ENCODE measurements at places on chromosomes 2 and 18. TPM values are rescaled to one million over a fixed set of nuclear protein-coding genes. Genes with fewer than 3 reads are reported as not detected.

- no peak for DNase-seq
These were observed 1.4 kb upstream of the SLC20A1 start for GRCh38 chr2:112644155-112644932.

- no peak for DNase-seq
These were observed 106.2 kb downstream of the HDAC4 start for GRCh38 chr2:239294571-239295054.

DNA sequence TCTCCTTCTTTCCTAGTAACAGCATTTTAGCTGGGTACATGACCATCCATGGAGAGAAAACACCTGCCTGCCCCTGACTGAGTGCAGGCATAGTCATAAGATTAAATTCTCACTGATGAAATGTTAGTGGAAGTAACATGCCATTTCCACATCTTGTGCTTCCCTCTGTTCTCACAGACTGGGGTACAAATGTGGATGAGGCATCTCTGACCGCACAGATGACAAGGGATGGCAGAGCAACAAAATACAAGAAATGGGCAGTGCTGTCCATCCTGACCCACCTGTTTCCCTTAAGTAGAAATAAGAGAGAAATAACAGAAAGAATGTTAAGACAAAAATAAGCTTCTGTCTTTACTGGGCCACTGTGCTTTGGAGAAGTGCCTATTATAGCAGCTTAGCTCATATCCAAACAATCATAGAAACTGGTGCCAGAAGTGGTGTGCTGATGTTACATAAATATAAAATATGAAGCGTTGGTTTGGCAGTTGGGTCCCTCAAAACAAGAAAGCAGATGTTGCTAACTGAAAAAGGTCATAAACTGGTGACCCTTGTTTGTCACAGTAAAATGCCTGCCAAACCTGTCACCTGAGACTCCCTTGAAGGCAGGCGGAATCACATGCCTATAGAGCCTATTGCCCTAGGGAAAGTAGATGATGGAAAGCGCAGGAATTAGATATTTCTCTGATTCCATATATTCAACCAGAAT lies 72.4 kb upstream of the CCDC150 start:
- DNase-seq: no peak

DNA sequence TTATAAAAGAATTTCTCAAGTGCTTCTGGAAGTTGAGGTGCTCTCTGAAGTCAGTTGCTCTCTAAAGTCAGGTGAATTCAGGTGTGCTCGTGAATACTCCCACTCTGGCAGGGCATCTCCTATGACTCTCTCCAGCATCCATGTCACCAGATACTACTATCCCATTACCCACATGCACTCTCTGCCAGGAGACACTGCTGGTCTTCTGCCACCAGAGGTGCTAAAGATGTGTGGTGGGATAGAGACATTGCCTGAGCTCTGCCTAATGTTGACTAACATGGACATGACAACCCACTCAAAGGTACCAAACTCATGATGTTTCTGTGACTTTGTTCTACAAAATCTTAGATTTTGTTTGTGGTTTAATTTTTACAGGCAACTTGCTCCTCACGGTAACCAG lies 106.4 kb upstream of the HNRNPA3 start:
- no peak for DNase-seq

GRCh38 chr2:181585732-181586131 lies 71.2 kb downstream of the CERKL start:
- no peak for DNase-seq

- DNase-seq: no peak
These were observed 660.7 kb downstream of the DSC3 start for GRCh38 chr18:30381826-30382225.

DNA sequence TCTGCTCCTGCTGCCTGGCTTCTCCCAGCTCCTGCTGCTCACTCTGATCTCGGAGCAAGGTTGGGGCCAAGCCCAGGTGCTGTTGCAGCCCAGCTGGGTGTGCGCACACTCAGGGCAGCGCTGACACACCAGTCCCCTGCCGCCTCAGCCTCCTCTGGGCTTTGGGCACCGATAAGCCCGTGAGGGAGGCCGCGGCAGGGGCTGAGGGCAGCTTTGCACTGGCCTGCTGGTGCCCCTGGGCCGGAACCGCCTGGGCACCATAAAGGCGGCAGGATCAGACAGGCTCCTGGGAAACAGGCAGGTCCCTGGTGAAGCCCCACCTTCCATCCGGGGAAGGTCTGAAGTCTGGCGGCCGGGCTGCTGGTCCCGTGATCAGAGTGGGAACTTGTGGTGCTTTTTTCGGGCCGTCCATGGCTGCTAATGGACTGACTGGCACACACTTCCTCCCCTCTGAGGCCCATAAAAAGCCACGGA lies 14.1 kb upstream of the EML6 start:
- DNase-seq: no peak

DNA sequence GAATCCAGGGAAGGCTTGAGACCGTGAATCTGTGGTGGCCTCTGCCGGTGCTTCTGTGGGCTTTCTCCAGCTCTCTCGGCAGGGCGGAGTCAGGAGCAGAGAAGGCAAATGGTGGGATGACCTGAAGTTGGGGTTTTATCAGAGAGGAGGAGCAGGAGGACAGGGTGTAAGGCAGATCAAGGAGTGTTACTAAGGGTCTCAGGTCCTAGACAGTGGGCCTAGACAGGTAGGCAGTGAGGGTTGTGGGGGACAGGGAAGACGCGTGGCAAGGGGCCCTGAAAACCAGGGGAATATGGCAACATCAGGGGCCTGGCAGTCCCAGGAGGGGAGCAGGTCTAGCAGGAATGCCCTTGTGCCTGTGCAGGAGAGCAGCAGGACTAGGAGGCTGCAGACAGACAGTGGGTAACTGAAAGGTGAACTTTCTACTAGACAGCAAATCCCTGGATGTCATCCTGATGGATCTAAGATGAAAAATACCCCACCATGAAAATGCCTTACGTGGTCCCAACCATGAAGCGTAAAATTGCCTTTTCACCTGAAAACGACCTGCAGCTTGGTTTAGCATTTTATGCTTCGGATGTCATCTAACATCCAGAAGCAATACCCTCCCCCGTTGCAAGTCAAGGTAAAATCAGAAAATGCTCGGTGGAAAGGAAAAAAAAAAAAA lies 42.1 kb downstream of the SRSF7 start:
- no peak for DNase-seq

DNA sequence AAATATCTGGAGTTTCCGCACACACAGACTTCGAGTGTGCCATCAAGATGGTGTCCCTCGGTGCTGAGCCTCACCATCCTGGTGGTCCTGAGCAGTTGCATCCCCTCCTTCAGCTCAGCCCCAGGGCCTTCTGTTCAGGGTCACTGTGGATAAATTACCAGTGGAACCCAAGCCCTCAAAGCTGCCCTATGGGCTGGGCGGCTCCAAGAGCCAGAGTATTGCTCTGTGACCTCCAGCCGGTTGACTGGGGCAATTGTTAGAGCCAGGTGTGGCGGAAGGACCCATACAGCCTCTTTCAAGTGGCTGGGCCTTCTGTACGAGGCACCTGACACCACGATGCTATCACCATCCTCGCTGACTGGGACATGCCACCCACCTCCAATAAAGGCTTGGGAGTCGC lies 215.5 kb downstream of the GBX2 start:
- no peak for DNase-seq

Gene GBX2
- not detected for total RNA-seq

Gene FBXO15
- total RNA-seq: not detected
